ENCODE measurements at places on chromosomes 2 and 18. TPM values are rescaled to one million over a fixed set of nuclear protein-coding genes. Genes with fewer than 3 reads are reported as not detected.

DNA sequence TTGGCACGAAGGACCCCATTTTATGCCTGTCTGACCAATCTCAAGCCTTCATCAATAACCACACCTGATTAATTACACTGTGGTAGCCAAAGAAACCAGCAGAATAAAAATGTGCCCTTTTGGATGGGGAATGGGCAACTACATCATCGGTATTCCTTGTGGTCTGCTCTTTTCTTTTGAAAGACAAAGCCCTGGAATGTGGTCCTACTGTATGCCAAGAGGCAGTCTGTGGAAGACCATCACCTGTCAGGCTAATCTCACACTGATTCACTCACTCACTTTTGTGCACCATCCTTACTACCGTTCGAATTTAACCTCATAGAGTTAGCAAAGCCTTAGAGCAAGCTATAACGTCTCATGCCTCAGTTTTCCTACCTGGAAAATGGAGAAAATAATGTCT is 275.2 kb upstream of the LRRTM1 start:
- no peak overlapping the region for H3K27ac ChIP-seq
- H3K4me3 ChIP-seq: no peak overlapping the region
- H3K36me3 ChIP-seq: no peaks in the 10 kb centered on the region
- H3K4me1 ChIP-seq: no peaks in the 10 kb centered on the region
- H3K27me3 ChIP-seq: no peaks in the 10 kb centered on the region

DNA sequence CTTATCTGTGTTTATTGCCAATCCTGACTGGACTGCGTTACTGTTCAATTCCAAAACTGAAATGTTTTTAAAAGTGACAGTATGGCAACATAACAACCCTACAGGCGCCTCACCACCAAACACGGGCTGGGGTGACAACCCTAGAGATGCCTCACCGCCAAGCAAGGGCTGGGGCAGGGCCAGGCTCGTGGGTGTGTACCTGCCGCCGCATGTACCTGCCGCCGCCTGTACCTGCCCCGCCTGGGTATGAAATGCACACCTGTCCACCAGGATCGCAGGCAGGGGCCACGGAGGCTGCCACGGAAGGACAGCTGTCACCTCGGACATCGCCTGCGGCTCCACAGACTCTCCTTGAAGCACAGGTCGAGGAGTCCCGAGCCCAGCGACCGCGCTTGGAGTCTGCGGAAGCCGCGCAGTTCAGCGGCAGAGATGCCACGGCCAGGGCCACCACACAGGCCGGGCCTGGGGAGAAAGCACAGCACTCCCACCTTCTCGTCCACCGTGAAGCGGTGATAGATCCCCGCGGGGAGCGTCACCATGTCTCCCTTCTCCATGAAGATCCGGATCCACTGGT is 18.9 kb downstream of the ADI1 start:
- peaks cover 17% of the 10 kb centered on the region for H3K36me3 ChIP-seq
- H3K27me3 ChIP-seq: no peaks in the 10 kb centered on the region
- H3K4me3 ChIP-seq: no peak overlapping the region
- H3K4me1 ChIP-seq: no peaks in the 10 kb centered on the region
- no peak for DNase-seq

- DNase-seq: no peak
- H3K4me3 ChIP-seq: no peak overlapping the region
- no peak overlapping the region for H3K27ac ChIP-seq
- H3K36me3 ChIP-seq: no peaks in the 10 kb centered on the region
Measured at GRCh38 chr2:168624028-168624427, 168.0 kb downstream of the CERS6 start.

GRCh38 chr18:25662272-25662671 is 310.3 kb upstream of the ZNF521 start:
- DNase-seq: no peak
- H3K36me3 ChIP-seq: no peaks in the 10 kb centered on the region
- no peaks in the 10 kb centered on the region for H3K27me3 ChIP-seq
- H3K4me3 ChIP-seq: no peak overlapping the region
- no peak overlapping the region for H3K27ac ChIP-seq

Gene RESP18
- not detected for total RNA-seq

GRCh38 chr2:67650291-67651133 is 253.4 kb downstream of the ETAA1 start:
- no peaks in the 10 kb centered on the region for H3K27me3 ChIP-seq
- no peaks in the 10 kb centered on the region for H3K36me3 ChIP-seq
- H3K4me3 ChIP-seq: no peak overlapping the region
- no peaks in the 10 kb centered on the region for H3K4me1 ChIP-seq
- H3K27ac ChIP-seq: no peak overlapping the region
- DNase-seq: no peak

DNA sequence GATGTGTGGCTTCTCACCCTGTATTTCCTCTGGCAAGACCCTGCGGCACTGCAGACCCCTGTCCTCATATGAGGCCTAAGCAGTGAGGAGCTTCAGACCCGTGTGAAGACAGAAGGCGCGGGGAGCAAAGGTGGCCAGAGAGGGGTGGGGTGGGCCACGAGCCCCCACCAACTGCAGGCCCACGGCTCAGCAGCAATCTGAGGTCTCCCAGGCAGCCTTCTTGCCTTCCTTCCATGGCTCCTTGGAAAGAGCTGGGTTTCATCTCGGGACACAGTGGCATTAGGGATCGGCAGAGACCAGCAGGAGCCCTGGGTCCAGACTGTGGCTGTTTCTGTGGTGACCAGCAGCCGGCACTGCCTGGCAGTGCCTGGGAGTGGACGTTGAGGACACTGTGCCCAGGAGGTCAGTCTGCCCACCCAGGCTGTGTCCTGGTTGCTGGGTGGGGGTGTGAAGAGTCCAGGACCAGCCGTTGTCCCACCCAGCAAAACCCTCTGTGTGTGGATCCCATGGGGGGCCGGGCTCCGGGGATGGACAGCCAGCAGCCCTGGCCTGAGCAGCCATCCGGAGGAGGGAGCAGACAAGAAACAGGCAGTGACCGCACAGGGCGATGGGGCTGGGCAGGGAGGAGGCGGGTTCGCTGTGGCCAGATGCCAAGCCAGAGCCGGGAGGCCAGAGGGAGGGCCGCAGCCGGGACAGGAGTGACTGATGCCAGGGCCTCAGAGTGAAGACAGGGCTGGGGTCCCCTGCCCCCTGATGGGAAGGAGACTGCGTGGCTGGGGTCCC is 73.8 kb downstream of the RRM2 start:
- no peak for DNase-seq
- H3K27me3 ChIP-seq: no peaks in the 10 kb centered on the region
- H3K4me3 ChIP-seq: no peak overlapping the region
- no peaks in the 10 kb centered on the region for H3K4me1 ChIP-seq
- H3K27ac ChIP-seq: no peak overlapping the region
- no peaks in the 10 kb centered on the region for H3K36me3 ChIP-seq

DNA sequence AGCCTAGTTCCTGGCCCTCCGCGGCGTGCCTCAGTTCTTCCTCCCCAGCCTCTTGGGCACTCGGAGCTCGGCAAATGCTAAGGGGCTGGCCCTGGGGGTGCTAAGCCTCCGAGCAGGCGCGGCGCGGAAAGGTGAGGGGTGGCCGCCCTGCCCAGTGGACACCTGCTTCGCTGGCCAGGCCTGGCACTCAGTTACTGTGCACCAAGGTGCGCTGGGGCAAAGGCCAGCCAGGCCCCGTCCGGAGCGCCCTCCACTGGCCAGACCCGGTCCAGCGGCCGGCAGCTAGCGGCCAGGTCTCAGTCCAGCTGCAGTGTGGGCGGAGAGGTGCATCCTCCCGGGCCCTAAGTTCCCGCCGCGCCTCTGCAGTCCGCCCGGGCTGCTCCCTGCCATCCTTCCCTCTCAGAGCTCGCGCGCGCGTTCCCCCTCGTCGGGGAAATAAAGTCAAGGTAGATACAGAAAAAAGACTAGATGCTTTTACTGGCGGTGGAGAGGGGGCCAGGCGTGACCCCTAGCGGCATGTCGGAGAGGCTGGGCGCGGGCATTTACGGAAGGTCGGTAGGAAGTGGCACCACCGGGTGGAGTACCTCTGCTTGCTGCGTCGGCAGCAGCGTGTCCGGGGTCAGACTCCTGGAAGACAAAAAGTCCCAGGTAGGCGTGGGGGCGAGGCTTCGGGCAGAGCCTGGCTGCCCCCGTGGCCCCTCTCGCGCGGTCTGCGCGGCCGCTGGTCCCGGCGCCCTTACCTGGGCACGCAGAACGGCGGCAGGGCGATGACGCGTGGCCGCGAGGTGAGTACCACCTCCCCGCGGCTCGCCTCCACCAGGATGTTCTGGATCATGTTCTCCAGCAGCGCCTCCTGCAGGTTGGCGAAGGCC is 9.4 kb upstream of the CRYBA2 start:
- DNase-seq: peak; percentile 17
- no peak overlapping the region for H3K27ac ChIP-seq
- peak overlapping the region; percentile 15 for H3K4me3 ChIP-seq
- H3K36me3 ChIP-seq: no peaks in the 10 kb centered on the region
- H3K4me1 ChIP-seq: peaks cover 16% of the 10 kb centered on the region

Gene METTL21A
- total RNA-seq: 31.5 TPM

DNA sequence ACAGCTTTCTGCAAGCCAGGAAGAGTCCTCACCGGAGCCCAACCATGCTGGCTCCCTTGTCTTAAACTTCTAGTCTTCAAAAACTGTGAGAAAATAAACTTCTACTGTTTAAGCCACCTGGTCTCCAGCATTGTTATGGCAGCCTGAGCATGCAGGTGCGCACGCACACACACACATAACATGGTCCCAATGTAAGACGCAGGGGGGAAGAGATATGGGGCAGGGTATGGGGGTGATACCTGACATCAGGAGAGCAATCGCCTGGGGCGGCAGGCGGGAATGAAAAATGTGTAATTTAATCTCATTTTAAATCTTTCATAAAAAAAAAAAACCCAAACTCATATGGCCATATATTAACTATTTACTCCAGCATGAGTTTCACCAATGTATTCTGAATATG is 18.0 kb downstream of the HJURP start:
- no peak overlapping the region for H3K4me3 ChIP-seq
- H3K4me1 ChIP-seq: no peaks in the 10 kb centered on the region
- no peak overlapping the region for H3K27ac ChIP-seq
- H3K36me3 ChIP-seq: no peaks in the 10 kb centered on the region

GRCh38 chr2:205700331-205701132 is 18.2 kb downstream of the NRP2 start:
- no peaks in the 10 kb centered on the region for H3K27me3 ChIP-seq

Gene TGFA
- 0.35 TPM for total RNA-seq

DNA sequence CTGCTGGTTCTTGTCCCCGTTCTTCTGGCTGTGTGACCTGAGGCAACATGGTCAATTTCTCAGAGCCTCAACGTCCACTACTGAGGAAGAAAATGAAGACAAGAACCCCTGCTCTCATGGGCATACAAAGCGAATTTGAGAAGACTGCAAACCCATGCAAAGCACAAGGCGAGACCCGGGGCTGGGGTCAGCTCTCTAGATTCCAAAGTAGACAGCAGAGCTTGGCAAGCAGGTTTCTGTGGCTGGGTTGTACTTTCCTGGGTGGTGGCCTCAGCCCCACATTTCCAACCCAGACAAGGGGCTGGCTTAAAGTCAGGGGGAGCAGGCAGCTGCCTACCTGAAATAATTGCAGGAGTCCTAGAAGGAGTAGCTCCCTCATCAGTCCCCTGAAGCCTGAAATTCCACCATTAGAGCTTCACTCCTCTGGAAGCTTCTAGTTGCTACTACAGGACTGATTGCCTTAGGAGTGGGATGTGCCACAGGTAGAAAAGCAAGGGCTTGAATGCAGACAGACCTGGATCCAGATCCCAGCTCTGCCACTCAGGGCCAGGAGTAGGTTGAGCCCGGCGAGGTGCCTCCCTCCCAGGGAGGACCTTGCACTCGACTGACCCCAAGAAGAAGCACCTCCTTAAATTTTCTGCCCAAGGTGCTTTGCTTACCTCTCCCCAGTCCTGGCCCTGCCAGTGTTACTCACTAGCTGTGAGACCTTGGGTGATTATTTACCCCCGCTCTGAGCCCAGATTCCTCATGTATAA is 127.6 kb downstream of the CLIP4 start:
- no peak overlapping the region for H3K4me3 ChIP-seq
- H3K4me1 ChIP-seq: no peaks in the 10 kb centered on the region
- no peak overlapping the region for H3K27ac ChIP-seq
- no peak for DNase-seq

DNA sequence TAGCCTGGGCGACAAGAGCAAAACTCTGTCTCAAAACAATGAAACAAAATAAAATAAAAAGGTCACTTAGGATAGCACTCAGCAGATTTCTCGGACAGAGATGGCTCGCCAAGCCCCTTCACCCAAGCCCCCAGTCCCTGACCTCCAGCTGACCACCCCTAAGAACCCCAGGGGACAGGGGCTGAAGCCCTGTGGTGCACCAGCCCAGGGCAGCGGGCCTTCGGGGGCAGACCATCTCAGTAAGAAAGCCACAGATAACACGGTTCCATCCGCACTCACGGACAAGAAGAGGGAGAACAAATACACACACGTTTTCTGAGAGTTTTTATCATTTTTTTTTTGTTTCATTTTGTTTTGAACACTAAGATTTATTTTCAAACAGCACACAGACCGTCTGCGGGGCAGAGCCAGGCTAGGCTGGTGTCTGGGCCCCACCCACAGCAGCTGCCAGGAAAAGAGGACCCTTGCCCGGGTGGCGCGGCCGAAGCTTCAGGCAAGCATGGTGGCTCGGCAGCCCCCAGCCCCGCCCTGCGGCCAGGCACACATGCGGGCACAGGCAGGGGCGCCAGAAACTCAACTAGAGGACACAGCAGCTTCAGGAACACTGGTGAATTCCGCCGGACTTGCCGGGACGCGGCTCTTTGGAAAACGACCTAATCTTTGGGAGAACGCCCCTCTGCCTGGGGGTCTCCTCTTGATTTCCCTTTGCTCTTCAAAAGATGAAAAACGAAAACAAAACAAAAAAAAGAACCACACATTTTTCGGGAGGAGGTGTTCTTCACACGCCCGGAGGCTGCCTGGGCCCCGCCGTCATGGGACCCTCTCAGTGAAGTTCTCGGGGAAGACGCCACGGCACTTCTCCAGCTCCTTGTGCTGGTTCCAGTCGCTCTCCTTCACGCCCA is 59.0 kb downstream of the BIN1 start:
- no peak overlapping the region for H3K4me3 ChIP-seq
- H3K27me3 ChIP-seq: no peaks in the 10 kb centered on the region
- H3K27ac ChIP-seq: no peak overlapping the region
- peaks cover 3% of the 10 kb centered on the region for H3K4me1 ChIP-seq

DNA sequence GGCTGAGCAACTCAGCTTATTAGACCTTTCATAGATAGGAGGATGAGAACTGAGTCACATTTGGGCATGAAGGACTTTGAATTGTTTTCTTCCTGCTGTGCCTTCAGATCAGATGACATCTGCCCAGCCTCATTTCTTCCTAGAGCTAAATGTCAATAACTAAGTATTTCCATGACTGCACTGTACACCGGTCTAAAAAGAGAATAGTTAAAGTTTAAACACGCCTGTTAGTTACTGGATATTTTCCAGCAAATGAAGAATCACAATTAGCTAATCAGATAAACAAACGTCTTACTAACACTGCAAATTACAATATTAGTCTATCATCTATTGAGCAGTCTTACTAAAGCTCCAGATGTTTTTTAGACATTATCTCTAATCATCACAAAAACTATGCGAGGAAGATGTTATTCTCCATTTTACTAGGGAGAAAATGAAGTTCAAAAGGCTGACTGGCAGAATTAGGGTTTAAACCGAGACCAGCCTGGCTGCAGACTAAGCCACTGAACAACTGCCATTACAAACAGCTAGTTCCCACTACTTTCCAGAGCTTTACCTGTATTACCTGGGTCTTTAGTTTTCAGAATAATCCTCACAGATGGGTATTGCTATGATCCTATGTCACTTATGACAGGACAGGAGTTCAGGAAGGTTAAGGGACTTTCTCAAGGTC is 69.4 kb upstream of the ZNF397 start:
- no peaks in the 10 kb centered on the region for H3K27me3 ChIP-seq
- no peak for DNase-seq
- H3K4me1 ChIP-seq: peaks cover 5% of the 10 kb centered on the region
- H3K36me3 ChIP-seq: no peaks in the 10 kb centered on the region
